ENCODE measurements at places on chromosomes 7 and 10.

DNA sequence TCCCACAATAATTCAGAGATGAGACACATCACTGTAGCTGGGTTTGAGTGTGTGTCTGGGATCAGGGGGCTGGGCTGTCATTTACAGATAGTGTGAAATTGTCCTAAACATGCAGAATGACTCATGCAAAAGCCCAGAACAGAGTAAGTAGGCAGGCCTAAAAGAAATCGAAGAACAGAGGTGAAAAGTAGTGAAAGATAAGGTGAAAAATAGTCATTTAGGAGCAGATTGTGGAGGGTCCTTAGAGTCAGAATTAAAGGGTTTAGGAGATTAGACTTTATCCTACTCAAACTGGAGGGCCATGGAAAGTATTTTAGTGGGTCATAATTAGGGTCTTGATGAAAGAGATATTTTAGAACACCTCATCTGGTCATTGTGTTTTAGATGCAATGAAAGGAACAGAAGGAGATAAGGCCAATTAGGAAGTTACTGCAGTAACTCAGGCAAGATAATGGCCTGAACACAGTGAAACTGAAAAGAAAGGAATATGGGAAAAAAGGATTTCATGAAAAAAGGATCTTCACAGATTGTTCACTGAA is 58.3 kb upstream of the NEBL start:
- DNase-seq: no peak

GRCh38 chr10:47054974-47055373 is 143.7 kb downstream of the PTPN20 start:
- no peak for DNase-seq

GRCh38 chr10:47154762-47155161 is 145.2 kb upstream of the GDF10 start:
- DNase-seq: no peak

- no peak for DNase-seq
Observed at GRCh38 chr7:148058092-148058491, 532.5 kb upstream of the C7orf33 start.

GRCh38 chr7:105565190-105565589 is 16.1 kb downstream of the EFCAB10 start:
- DNase-seq: no peak

DNA sequence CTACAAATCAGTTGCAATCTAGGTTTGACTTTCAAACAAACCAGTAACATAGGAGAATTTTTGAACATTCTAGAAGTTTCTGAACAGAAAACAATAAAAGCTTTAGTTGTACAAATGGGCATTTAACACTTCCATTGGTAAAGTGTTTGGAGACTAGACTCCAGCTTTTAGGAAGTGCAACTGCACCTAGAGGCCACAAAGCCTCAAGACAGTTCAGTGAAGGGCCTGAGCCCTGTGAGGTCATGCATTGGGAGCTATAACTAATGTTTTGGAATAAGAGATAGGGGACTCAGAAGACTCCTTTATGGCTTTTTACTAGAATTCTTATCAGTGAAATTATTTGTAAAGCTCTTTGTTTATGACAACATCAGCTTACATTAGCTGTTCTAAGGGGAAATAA is 3.0 kb upstream of the EPHB6 start:
- DNase-seq: no peak

DNA sequence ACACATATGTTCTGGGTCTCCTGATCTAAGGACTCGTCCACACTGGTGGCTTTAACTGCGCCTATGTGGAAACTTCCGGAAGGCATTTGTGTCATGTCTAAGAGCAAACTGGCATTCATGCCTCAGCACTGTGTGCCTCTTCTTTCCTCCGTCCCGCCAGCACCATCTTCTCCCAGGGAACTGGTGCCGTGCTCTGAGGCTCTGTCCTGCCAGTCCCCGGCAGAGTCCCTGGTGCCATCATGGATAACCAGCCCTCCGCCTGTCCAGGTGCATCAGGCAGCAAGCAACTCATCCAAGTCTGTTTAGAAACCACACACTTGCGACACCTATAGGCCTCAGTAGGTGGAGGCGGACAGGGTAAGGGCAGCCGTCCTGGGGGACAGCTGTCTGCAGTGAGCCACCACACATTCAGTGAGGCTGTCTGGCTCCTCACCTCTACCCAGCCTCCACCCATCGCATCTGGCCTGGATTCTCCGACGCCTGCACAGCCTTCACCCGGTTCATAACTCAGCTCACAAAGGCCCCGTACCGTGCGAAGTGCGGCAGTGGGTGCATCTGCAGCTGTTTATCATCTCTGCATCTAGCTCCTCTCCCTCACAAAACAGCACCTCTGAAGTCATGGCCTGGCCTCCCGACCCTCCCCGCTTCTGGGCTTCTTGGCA is 162.7 kb downstream of the DIP2C start:
- DNase-seq: no peak

DNA sequence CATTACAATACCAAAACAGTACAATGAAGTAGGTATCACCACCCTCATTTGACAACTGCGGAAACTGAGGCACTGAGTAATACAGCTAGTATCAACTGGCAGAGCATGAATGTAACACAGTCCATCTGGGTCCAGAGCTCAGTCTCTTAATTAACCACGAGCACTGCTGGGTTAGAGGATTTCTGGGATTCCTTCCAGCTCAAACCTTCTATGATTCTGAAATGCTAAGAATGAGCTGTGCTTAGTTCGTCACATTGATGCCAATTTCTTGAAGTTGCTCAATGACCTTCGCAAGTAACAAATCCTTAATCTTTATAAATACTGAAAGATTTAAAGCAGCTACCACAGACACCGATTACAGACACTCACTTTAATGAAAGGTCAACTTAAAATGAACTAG is 62.5 kb downstream of the SGMS1 start:
- DNase-seq: no peak

GRCh38 chr10:17386616-17387075 is 67.7 kb downstream of the ST8SIA6 start:
- no peak for DNase-seq

DNA sequence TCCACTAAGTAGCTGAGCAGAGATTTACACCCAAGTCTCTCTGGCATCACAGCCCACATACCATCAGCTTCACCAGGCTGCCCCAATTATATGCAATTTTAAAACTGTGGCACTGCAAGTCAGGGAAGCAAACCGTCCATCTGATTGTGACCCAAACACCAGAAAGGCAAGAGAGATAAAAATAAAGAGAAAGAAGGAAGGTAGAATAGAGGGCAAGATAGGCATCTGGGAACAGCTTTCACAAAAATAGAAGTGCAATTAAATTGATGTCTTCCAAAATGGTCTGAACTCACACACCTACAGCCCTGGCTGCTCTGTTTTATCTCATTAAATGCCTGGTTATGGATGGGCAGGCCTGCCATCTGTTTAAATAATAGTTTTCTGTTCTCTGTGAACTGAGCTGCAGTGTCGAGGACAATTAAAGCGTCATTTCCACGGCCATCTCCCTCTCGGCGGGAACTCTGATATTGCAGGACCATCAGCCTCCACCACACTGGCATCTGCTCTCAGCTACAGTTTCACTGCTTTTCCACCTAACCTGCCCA is 509.1 kb downstream of the INHBA start:
- no peak for DNase-seq

- no peak for DNase-seq
Observed at GRCh38 chr7:12866207-12866606, 178.8 kb downstream of the ARL4A start.

GRCh38 chr7:148828965-148829364 is 55.1 kb downstream of the EZH2 start:
- DNase-seq: no peak

- no peak for DNase-seq
Observed at GRCh38 chr7:85185424-85186082, 1.3 kb downstream of the SEMA3D start.

DNA sequence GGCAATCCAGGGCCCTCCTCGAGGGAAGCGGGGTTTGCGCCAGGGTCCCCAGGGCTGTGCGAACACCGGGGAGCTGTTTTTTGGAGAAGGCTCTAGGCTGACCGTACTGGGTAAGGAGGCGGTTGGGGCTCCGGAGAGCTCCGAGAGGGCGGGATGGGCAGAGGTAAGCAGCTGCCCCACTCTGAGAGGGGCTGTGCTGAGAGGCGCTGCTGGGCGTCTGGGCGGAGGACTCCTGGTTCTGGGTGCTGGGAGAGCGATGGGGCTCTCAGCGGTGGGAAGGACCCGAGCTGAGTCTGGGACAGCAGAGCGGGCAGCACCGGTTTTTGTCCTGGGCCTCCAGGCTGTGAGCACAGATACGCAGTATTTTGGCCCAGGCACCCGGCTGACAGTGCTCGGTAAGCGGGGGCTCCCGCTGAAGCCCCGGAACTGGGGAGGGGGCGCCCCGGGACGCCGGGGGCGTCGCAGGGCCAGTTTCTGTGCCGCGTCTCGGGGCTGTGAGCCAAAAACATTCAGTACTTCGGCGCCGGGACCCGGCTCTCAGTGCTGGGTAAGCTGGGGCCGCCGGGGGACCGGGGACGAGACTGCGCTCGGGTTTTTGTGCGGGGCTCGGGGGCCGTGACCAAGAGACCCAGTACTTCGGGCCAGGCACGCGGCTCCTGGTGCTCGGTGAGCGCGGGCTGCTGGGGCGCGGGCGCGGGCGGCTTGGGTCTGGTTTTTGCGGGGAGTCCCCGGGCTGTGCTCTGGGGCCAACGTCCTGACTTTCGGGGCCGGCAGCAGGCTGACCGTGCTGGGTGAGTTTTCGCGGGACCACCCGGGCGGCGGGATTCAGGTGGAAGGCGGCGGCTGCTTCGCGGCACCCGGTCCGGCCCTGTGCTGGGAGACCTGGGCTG is 26.0 kb downstream of the PRSS2 start:
- DNase-seq: no peak

DNA sequence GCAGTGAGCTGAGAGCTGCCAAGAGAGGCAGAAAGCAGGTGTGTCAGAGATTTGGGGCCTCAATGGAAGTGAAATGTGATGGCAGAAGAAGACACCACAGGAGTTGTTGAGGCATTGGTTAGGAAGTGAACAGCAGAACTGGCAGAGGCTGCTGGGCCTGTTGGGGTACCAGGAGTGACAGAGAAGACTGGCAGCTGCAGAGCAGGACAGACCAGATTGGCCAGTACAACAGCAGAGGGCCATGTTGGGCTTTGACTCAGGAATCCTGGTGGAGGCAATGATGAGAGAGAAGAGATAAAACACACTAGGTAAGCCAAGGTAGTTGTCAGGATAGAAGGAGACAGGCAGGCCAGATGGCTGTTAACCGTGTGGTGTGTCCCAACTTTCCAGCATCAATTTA is 19.9 kb upstream of the HERPUD2 start:
- no peak for DNase-seq

GRCh38 chr10:128873411-128874054 is 593.5 kb upstream of the MGMT start:
- no peak for DNase-seq

- no peak for DNase-seq
Observed at GRCh38 chr10:91164520-91165065, 55.9 kb upstream of the PCGF5 start.

DNA sequence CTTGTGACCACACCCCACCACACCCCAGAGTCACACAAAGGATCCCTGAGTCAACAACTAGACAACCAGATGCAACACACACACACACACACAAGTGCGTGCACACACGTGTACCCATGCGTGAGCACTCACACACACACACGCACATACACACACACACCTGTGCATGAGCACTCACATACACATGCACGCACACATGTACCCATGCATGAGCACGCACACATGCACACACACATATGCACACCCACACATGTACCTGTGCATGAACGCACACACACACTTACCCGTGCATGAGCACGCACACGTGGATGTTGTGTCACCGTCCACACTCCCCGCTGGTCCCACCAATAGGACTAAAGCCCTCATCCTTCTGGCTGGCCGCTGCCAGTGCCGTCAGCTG is 60.4 kb downstream of the HTR5A start:
- DNase-seq: no peak

DNA sequence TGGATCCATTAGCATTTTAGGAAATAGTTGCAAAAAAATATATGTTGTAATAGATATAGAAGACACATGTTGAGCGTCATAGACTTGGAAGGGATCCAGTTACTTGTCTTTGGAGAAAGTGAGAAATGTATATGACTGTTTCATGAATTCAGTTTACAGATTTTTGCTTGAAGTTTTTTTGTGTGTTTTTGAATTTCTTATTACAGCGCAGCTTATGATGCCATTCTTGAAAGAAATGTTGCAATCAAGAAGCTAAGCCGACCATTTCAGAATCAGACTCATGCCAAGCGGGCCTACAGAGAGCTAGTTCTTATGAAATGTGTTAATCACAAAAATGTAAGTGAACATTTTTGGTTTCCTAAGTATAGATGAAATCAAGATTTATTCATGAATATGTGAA is 98.2 kb downstream of the MAPK8 start:
- DNase-seq: no peak

- no peak for DNase-seq
Observed at GRCh38 chr10:71717551-71717951, 2.0 kb downstream of the C10orf105 start.

DNA sequence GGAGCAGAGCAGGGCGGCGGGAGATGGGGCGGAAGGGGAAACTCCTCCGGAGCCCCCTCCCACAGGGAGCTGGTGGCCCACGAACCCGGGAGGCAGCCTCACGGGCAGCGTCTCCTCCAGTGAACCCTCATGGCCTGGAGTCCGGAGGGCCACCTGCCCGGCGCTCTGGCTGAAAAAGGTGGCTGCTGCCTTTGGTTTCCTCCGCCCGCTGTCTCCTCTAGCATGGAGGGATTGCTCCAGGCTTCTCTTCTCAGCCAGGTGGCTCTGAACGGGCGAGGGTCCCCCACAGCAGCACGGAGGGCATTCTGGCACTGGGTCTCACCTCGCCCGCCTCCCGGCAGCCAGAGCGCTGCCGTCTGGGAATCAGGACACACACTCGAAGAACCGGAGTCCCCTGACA is 177.3 kb upstream of the PFKP start:
- DNase-seq: no peak

DNA sequence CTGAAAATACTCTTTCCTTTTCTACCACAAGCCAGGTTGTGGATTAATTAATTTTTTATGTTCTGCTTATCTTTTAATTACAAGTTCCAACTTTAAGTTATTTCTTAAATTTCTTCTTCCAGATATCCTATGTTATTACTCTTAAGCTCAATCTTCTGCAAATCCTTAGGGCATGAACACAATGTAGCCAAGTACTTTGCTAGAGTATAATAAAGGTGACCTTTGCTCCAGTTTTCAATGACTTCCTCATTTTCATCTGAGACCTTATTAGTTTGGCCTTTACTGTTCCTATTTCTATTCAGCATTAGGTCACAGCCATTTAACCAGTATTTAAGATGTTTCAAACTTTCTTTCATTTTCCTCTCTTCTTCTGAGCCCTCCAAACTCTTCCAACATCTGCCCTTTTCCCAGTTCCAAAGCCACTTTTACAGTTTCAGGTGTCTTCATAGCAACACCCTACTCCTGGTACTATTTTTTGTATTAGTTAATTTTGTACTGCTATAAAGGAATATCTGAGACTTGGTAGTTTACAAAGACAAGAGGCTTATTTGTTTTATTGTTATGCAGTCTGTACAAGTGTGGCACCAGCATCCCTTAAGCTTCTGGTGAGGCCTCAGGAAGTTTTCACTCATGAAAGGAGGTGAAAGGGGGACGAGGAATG is 886.2 kb upstream of the GHITM start:
- no peak for DNase-seq
